ENCODE measurements at places on chromosomes 3 and 15.

DNA sequence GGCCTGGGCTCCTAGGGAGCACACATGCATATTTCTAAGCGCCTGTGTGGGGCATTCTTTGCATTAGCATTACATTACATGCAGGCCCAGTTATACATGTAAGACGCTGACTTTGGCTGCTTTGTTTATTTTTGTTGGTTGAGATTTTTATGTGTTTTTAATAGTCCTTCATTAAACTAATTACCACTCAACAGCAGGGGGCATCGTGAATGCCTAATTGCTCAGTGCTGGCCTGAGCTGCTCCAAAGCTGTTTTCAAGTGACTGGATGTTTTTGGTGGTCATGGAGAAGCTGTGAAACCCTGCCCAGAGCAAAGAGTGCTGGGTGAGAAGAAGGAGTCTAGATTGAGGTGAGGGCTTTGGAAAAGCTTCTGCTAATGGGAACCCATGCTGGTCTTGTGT, 41.5 kb downstream of the GPD1L start:
- DNase-seq: no peak

DNA sequence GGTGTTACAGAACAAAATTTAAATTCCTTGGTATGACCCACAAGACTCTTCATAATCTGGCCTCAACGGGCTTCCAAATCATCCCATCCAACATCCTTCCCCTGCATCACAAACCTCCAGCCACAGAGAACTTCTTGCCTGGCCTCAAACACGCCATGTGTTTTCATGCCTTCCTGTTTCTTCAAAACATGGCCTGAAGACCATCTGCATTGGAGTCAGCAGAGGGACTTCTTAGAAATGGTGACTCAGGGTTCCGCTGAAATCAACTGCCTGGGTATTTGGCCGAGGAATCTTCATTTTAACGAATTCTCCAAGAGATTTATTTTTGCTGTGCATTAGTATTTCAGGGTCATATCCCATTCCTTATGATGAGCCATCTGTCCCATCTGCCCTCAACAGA, 138.1 kb upstream of the RAP2B start:
- no peak for DNase-seq

DNA sequence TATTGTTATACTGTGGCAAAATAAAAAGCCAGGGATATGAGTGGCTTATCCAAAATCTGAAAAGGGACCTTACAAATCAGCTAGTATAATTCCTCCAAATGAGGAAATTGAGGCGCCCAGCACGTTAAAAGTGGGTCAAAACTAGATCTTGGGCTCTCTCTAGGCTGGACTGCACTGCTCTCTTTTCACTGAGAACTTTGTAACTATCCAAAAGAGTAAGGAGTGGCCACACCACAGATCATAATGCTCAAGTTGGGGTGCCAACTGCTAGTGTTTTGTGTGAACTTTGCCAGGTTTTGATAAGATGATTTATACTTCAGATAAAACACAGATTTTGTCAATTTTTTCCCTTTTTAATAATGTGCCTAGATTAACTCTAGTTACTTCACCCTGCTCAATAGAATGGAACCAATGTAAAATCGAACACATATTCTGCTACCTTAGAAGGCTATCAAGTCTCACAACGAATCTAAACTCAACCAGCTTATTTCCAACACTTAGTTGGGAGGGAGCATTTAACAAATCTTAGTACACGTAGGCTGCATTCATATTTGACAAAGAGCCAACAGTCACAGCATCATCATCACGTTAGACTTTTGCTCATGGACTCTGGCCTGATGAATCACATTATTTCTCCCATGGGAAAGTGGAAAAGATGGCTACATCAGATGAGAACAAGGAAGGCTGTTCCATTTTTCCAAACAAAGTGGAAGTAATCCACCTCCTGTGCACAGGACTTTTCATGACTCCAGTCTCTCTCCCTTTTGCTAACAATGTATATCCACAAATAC, 64.4 kb downstream of the ABI3BP start:
- DNase-seq: no peak

- DNase-seq: no peak
Observed at GRCh38 chr3:56123487-56123886, 344.8 kb downstream of the ERC2 start.

- no peak for DNase-seq
Observed at GRCh38 chr3:64890006-64890405, 202.2 kb upstream of the ADAMTS9 start.

DNA sequence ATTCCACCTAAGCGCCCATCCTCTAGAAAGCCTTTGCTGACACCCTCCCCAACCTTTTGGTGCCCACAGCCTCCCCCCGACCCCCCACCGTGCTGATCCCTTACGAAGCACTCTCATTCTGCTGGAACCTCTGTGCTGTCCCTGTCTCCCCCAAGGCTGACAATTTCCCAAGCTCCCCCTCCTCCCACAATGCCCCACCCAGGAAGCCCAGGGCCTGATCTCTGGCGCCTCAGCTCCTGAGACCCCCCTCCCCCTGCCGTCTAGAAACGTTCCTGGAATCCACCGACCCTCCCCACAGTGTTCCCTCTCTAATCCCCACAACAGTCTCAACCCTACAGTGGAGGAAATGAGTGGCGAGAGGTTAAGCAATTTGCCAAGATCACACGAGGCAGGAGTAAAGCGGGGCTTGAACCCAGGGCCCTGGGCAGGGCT, 18.3 kb downstream of the MYL3 start:
- DNase-seq: no peak

DNA sequence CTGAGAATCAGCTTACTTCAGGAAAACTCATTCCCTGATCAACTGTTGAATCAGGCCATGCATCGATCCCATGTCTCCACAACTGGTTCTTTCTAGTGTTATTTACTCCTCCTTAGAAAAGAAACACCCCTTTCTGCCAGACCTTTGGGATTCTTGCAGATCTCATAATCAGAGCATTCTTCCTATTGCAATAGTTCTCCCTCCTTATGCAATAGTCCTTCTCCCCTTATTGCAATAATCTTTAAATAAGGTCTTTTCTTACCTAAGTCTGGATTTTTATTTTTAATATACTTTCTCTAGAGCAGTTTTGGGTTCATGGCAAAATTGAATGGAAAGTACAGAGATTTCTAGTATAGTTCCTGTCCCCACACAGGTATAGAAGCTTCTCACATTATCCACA, 141.9 kb upstream of the SGO1 start:
- no peak for DNase-seq

DNA sequence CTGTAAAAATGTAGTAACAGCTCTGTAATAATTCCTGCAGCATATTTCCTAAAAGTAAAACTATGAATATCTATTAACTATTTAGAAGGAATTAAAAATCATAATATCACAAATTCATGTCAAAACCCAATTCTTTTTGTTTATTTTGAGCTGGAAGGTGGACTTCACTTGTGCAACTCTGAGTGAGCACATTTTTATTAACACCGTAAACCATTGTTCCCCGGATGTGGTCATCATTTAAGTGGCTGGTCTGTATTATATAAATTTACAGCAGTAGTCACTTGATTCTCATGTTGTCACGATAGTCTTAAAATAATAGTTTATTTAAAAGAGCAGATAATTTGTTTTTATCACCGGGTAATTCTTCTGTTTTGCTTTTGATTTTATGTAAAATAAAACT, 43.0 kb upstream of the UTS2B start:
- DNase-seq: no peak

- no peak for DNase-seq
Observed at GRCh38 chr3:94024385-94024784, 4.0 kb downstream of the STX19 start.

- no peak for DNase-seq
Observed at GRCh38 chr3:151327571-151328198, 1.7 kb downstream of the P2RY13 start.

DNA sequence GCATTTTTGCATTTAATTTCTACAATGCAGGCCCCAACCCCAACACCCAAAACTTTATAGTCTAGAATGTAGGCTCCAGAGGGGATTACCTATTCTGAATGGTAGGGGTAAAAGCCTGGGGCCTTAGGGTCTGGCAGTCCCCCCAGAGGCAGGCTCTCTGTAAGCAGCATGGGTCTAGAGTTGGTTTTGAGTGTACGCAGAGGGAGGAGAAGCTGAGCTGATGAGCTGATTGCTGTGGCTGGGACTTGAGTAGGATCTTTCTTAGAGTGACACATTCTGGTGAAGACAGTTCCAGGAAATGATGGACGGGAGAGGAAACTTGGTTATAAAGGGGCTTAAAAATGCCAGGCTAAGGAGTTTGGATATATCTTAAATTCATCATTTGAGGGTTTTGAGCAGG, 2.1 kb downstream of the LPP start:
- no peak for DNase-seq

GRCh38 chr15:69298697-69299441, at the start of gene PAQR5:
TSS of gene PAQR5 (plus strand) at chr15:69298912. CDS start at chr15:69360081, 61,169 bp downstream.
- no peak for DNase-seq

DNA sequence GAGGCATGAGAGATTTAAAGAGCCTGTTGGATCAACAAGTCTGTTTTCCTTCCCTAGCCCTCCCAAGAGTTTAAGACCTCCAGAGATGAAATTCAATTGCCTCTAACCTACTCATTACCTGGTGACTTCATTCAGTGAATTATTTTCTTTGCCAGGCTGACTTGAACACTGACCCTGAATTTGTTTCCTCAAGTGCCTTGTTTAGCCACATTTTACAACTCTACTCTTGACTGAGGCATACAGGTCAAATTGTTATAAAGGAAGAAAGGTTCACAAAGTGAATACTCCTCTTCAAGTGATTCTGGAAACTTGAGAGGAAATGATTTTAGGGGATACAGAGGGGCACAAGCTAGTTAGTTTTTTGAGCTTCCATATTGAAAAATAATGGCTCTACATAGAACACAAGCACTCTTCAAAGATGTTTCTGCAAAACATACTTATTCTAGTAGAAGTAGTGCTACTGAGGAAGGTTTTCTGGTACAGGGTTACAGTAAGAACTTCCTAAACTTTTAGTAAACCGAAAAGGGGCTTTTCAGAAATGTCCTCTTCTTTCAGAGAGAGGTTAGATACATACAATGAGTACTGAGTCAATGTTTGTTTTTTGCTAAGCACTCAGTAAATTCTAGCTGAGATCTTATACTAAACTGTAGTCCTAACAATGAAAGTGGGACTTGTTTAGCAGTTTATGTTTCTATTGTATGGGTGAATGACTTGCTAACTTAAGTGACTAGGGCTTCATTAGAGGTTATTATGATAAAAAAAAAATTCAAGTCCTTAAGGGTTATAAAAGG, 137.4 kb upstream of the SATB1 start:
- DNase-seq: no peak

GRCh38 chr15:41116962-41117252, 827 bp upstream of the INO80 start:
- DNase-seq: no peak

GRCh38 chr15:69602921-69603320, 150.3 kb downstream of the RPLP1 start:
- no peak for DNase-seq

- no peak for DNase-seq
Observed at GRCh38 chr15:90400005-90400758, 12.1 kb downstream of the IQGAP1 start.

DNA sequence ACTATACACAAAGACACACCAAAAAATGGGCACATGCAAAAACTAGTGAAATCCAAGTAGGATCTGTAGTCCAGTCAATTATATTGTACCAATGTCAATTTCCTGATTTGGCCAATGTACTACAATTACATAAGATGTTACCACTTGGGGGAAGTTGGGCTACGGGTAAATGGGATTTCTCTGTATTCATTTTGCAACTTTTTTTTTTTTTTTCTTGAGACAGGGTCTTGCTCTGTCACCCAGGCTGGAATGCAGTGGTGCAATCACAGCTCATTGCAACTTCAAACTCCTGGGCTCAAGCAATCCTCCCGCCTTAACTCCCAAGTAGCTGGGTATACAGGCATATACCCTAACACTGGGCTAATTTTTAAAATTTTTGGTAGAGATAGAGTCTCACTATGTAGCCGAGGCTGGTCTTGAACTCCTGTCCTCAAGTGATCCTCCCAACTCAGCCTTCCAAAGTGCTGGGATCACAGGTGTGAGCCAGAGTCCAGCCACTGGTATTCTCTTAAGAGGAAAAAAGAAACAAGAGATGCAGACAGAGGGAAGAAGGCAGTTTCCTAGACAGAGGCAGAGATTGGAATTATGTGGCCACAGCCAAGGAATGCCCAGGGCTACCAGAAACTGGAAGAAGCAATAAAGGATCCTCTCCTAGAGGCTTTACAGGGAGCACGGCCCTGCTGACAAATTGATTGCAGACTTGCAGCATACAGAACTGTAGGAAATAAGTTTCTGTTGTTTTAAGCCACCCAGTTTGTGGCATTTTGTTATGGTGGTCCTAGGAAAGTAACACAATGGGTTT, 33.3 kb downstream of the TFDP2 start:
- no peak for DNase-seq

- no peak for DNase-seq
Observed at GRCh38 chr15:82856397-82857170, 47.2 kb downstream of the WHAMM start.

DNA sequence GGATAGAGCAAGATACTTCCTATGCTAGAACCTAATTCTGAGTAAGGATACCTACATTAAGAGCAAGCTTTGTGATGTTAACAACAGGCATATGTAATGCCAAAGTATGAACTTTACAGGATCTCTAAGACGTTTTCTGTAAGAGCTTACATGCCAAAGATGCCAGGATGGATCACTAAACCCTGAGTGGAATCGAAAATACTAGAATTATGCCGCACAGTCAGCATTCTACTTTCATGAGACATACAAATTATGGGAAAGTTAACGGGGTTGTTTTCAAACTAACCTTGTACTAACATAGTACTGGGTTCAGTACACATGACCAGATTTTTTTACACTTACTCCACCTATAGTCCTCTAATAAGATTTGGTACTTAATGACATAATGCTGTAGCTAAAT, 55.1 kb downstream of the AAGAB start:
- no peak for DNase-seq

GRCh38 chr3:123298903-123299302, 97.2 kb downstream of the SEC22A start:
- DNase-seq: no peak

All from stimulated activated CD8-positive, alpha-beta memory T cell treated with anti-CD3 and anti-CD28 coated beads, Interleukin-2, amount 100 ng/mL, for 1 hour (primary cell).